ENCODE measurements at places on chromosomes 4 and X.
A peak's percentile ranks its signal among the peaks of the same experiment; 100 is the strongest.

- no peak for DNase-seq
Measured at GRCh38 chrX:94492541-94492940, 818.5 kb downstream of the FAM133A start.

- no peak for DNase-seq
Measured at GRCh38 chr4:66071911-66072310, 401.6 kb upstream of the EPHA5 start.

GRCh38 chr4:148998719-148999118 lies 556.5 kb upstream of the NR3C2 start:
- no peak for DNase-seq

DNA sequence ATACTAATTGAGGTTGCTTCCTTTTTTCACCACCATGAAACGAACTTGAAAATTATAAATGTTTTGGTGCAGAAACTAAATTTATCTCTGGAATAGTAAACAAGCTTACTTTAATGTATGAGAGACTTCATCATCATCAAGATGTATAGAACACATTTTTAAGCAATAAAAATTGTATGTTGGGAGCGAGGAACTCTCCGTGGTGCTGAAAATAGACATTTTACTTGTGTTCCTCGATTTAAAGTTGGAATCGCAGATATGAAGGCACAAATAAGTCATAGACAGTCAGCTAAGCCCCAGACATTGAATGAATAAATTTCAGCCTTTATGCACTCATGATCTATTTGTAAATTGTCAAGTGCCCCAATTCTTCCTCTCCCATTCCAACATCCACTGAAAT lies 310.7 kb downstream of the STK32B start:
- DNase-seq: no peak

DNA sequence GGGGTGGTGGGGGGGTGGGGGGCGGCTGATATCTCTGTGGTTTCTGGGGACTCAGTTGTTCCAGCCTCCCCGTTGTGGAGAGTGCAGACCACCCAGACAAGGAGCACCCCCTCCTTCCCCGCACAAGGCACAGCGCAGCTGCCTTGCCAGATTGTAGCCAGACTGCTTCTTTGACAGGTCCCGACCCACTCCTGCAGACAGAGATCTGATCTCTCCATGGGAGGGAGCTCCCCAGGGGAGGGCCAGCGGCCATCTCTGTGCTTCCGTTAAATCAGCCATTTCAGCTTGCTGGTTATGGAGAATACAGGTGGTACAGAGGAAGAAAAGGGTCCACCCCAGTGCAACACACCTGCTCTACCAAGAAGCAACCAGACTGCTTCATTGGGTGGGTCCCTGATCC lies 80.8 kb downstream of the FGF16 start:
- DNase-seq: no peak

DNA sequence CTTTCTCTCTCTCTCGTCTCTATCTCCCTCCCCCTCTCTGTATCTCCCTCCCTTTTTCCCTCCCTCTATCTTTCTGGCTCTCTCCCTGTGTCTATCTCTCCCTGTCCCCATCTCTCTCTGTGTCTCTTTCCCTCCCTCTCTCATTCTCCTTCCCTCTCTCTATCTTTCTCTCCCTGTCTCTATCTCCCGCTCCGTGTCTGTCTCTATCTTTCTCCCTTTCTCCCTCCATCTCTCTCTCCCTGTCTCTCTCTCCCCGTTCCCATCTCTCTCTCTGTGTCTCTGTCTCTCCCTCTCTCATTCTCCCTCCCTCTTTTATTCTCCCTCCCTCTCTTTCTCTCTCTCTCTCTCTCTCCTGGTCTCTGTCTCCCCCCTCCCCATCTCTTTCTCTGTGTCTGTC lies 22.9 kb downstream of the IL3RA start:
- no peak for DNase-seq

DNA sequence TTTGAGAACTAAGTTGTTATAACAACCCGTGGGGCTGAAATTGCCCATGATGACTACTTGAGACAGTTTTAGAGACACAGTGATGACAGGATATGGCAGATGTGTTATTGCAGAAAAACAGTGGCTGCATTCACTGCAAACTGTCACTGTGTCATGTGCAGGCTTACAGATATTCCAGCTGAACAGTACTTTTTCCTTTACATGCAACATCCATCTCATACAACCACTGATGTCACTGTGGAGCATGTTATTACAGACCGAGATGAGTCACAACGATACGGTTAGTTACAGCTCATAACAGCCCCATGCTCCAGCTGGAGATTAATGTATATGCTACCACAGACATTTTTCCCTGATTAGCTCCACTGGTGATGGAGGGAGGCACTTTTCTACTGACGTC lies 207.4 kb downstream of the TMA16 start:
- DNase-seq: peak; percentile 19

DNA sequence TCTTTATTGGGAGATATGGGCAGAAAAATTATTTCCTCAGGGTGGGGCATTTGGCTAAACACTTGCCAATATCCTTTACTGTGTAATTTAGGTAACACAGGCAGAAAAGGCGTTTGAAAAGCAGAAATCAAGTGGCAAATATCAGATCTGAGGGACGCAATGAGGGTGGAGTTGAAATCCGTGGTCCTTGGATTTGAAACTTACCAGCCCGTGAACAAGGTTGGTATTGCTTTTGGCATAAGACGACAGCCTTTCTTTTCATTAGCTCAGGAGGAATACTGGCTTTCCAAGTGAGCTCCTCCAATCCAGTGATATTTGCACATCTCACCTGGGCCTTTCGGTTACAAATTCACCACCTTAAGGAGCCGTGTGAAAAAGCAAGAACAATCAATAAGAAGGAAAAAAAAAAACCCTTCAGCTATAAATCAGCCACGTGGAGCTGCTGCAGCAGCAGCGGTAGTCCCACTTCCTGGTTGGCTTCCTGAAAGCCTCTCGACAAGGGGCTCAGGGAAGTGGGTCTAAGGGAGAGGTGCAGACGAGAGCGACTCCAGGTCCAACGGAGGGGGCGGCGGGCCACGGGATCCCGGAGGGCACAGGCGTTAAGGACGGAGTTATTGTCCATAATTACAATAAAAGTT lies 734 bp upstream of the GALNT7 start:
- DNase-seq: peak; percentile 47

DNA sequence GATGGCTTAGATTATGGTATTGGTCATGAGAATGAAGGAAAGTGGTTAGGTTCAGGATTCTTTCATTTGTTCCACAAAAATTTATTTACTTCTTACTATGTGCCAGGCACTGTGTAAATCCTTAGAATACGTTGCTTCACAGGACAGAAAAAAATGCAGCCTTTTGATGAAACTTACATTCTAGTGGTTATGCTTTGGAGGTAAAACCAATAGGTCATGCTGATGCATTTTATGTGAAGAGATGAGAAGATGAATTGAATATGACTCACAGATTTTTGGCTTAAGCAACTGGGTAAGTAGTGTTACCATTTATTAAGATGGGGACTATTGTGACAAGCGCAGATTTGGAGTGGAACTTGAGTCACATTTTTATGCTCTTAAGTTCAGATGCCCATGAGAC lies 165.3 kb downstream of the GLRA2 start:
- no peak for DNase-seq

GRCh38 chr4:128635955-128636560 lies 173.4 kb upstream of the JADE1 start:
- DNase-seq: no peak
